Dermis microvascular lymphatic vessel endothelial cell (primary cell): ENCODE measurements at places on chromosomes 11 and 22. TPM values are rescaled to one million over a fixed set of nuclear protein-coding genes. Genes with fewer than 3 reads are reported as not detected.

DNA sequence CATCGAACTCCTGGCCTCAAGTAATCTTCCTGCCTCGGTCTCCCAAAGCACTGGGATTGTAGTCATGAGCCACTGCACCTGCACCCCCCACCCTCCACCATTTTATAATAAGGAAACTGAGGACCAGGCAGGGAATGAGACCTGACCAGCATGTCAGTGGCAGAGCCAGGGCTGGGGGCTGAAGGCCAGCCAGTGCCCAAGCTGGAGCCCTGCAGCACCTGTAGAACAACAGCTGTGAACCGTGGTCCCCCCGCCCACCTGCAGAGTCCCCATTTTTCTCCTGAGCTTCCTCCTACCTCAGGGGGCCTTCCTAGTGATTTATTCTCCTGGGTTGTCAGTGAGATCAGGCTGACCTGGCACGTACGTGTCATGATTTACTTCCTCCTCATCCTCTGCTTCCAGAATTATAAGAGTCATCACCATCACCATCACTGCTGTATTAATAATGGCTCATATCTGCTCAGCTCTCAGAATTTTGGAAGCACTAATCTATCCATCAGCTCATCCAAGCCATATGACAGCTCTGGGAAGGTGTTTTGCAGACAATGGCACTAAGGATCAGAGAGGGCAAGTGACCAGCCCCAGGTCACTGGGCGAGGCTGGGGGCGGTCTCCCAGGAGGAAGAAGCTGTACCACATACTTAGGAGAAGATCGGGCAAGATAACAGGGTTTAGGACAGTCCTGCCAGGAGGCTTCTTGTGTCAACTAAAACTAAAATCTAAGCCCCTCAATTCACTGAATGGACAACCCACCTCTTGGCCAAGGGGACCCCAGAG lies 5.5 kb upstream of the SLCO2B1 start:
- no peak for DNase-seq

GRCh38 chr11:13674799-13675509 lies 6.5 kb downstream of the FAR1 start:
- DNase-seq, result no peak

DNA sequence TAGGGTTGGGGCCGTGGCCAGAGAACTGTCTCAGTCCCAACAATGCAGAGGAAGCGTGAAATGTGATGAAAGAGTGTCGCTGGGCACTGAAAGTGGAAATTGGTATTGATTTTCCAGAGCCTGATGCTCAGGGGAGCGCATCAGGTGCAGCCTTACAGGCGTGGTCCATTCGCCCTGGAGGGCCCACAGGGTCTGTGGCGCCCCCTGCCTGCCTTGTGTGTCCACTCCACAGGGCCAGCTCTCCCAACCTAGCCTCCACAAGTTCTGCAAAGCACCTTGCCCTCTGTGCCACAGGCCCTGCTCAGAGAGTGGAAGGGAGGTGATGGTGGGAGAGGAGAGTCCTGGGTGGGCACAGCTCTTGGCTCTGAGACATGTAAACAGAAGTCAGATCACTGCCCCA lies 54.9 kb upstream of the LMO1 start:
- no peak for DNase-seq

DNA sequence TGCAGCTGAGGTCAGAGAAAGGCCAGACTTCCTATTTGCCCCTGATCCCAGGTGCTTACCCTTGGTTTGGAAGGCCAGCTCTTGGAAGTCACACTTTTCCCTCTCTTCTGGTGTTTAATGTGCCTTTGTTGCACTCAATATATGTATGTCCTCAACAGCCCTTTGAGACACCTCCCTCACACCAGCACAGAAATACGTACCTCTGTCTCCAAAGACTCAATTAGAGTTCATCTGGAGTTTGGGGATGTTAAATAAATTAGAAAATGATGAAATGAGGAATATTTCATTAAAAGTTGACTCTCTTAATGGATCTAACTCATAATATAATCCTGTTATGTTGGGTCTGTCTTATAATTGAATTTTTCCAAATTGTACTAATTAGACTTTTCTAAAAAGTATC lies at the start of gene OR9G4:
TSS of gene OR9G4 (minus strand) at position 101 of the 400 bp plus-strand sequence. CDS start 4,931 bp downstream, outside the sequence.
- no peak for DNase-seq

DNA sequence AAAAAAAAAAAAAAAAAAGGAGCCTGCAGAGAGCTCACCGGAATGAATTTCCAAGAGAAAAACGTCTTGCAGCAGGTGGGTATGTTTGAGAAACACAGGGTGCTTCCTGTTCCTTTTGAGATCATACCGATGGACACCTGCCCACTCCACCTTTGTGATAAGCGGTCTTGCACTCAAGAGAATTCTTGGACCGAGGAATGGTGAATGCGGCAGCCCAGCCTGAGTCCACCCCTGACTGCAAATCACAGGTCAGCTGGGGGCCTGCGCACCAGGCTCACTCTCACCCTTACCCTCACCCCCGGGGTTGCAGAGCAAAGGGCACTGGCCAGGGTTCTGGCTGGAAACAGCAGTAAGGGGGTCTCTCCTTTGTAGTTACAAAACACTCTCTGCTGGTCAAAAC lies 16.8 kb upstream of the TEF start:
- no peak for DNase-seq

DNA sequence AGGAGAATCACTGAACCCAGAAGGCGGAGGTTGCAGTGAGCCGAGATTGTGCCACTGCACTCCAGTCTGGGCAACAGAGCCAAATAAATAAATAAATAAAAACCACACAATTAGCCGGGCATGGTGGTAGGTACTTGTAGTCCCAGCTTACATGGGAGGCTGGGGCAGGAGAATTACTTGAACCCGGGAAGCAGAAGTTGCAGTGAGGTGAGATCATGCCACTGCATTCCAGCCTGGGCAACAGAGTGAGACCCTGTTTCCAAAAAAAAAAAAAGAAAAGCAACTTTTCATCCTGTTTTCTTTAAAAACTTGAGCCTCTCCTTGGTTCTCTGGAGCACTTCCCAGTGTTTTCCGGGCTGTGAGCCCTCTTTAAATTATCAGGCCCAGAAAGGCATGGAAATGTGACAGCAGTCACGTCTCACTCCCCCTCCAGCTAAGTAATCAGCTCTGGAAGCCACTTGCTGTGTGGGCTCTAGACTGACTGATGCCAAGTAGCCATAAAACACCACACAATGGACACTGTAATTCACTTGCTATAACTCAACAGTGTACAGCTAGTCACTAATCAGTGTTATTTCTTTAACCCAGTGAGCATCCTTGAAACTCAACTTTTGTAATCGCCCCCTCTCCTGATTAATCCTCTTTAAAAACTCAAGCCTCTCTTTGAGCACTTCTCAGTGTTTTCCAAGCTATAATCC lies 13.0 kb upstream of the MCHR1 start:
- DNase-seq, result peak; percentile 72

DNA sequence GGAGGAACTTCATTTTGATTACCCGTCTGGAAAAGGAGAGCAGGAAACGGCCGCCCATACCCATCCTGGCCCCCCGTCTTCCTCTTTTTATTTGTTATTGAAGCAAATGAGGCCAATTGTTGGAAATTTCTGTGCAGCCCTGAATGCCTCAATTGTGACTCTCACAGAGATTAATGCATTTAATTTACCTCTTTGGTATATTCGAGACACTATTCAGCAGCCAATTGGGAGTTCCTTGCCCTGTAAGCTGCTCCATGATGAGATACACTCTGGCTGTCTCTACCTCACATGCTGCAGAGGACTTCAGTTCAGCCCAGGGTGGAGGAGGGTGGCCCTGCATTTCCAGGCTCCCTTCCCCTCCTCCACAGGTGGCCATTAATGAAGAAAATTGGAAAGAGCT lies 60.6 kb upstream of the NTM start:
- no peak for DNase-seq

DNA sequence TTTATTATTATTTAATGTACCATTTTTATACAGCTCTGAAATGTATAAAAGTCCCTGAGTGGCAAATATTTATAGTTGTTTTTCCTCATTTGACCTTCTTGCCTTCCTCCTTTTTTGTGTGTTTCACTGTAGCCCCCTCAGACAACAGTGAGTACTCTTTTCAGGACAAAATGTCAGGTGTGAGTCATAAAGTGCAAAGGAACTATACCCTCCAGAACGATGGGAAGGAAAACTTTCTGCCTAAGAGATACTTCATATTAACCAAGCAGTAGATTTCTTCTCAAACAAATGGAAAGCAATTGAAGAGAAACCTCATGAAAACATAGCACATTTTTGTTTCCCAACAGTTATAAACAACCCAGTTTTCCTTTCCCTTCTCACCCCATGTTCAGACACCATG lies 16.1 kb upstream of the MS4A7 start:
- no peak for DNase-seq

DNA sequence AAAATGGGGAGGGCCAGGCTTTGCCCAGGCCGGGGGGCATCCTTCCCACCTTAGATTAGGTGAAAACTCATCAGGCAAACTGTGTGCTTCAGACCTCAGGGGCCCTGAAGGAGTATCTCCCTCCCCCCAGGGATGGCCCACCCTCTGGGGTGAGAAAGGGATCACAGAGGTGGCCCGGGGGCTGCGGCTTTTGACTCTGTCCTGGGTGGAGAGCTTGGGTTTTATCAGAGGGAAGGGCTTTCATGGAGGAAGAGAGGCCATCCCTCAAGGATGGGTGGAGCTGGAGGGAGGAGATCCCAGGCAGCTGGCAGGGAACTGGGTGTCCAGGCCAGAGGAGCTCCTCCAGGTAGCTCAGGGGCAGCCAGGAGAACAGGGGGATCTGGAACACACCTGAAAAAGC lies 3.1 kb upstream of the PPP2R5B start:
- DNase-seq, result no peak

DNA sequence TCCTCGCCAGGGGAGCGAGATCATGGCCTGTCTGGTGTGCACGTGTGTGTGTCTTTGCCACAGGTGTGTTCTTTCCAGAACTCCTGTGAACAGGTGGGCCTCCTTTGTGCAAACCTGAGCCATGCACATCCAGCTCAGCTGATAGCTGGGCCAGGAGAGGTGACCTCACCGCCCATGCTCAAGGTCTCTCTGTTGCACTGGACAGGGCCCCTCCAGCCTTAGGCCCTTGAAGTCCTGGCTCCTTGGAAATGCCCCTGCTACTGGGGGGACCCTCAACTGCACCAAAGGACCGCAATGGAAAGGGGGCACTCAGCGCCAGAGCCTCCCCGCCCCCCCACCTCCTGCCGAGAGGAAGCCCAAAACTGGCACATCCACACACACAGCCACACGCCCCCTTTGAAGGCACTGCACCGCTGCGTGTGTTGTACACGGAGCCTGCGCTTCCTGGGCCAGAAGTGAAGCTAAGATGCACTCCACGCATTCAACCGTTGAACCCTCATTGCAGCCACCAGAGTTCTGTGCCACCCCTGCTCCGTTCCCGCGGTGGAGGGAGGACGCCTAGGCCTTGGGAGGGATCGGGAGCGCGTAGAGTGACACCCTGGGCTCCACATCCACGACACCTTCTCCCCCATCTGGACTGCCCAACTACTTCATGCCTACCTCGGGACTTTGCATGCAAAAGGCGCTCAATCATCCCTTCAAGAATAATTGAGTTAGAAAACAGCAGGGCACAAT lies 16.4 kb upstream of the IL2RB start:
- no peak for DNase-seq

DNA sequence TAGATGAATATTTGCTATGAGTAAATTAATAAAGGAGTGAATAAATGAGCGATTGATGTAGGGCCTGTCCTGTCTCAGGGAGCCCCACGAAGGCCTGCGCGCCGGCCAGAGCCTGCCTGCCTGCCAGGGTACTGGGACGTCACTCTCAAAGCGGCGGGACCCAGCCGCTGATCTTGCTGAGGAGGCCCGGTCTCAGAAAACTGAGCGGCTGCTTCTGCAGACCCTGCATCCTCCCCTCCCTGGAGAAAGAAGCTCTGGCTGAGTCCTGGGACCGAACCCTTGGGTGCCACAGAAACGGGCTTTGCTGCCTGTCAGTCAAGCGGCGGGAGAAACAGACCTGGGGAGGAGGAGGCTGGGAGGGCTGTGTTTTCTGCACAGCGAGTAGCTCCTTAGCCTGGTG lies 91.6 kb upstream of the B3GAT1 start:
- DNase-seq, result no peak

DNA sequence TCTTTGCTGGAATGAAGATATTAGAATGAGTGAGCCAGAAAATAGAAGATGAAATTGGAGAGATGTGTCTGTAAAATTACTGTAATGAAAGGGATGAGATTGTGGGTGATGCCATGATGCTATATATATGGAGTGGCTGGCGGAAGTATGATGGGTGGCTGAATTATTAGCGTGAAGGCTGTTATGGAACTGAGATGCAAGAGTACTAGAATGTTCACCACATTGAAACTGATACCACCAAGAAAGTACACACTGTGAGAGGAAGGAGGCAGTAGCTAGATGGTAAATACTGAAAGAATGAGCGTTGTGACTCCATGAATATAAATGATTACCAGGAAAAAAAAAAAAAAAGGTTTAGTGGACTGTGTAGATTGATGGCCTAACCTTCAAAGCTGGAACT lies 411.9 kb downstream of the CNTN5 start:
- no peak for DNase-seq

- DNase-seq, result no peak
Measured at GRCh38 chr11:66478729-66479393, 1.4 kb upstream of the DPP3 start.

DNA sequence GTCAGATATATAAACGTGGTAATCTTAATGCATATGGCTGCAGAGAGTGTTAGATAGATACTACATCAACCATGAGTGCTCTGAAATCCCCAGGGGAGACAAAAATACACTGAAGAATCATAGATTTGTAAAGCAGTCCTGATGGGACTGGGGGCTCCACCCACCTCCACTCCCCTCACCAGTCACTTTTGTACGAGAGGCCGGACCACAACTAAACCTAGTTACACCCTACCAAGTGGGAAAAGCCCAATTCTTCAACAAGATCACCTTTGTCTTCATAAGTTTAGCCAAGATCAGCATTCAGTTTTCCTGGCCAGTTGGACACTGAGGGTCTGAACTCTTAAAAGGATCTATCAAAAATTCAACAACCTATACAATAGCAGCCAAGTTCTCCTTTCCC lies 1.5 kb downstream of the SF1 start:
- DNase-seq, result no peak

- DNase-seq, result no peak
Measured at GRCh38 chr11:70201882-70202861, 924 bp upstream of the FADD start.

Gene TRIM34
- total RNA-seq, result 8.0 and 8.1 TPM in 2 replicates

Gene TSGA10IP
- total RNA-seq, result not detected in 2 replicates

Gene DEUP1
- total RNA-seq, result not detected in 2 replicates

Gene OR10A2
- not detected in 2 replicates for total RNA-seq

Gene SLC6A5
- not detected in 2 replicates for total RNA-seq

Gene TRIM49
- total RNA-seq, result not detected in 2 replicates

Gene OR5A1
- total RNA-seq, result not detected in 2 replicates

Gene IL10RA
- total RNA-seq, result 0.25 TPM in 1 of 2 replicates, not detected in the other
